ENCODE measurements at places on chromosomes 3 and 15. TPM values are rescaled to one million over a fixed set of nuclear protein-coding genes. Genes with fewer than 3 reads are reported as not detected.

- no peak for DNase-seq
These were observed 1.2 kb downstream of the ROBO2 start for GRCh38 chr3:77040926-77041722.

- peak; percentile 21 for DNase-seq
These were observed 665 bp downstream of the PIGB start for GRCh38 chr15:55319537-55320237.

DNA sequence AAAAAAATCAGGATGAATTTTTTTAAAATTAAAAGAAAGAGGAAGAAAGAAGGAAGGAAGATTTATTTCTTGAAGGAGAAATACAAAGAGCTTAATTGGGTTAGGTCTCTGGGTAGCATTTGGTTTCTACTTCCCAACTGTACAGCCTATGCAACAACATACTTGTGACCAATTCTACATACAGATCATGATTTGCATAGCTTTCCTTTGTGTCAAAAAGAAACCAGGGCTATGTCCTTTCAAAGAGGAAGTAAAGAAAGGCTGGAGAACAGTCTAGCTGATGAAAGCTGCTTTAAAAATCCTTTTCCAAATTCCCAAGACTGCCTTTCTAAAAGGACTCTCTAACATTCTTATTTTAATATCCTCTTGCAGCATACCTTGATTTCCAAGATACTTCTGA, 6.1 kb upstream of the HGD start:
- no peak for DNase-seq

GRCh38 chr3:50537421-50538129, 30.0 kb downstream of the C3orf18 start:
- DNase-seq = no peak

- DNase-seq = no peak
These were observed 633.6 kb upstream of the UBE2E2 start for GRCh38 chr3:22569570-22569969.

Gene FBXO40
- total RNA-seq = not detected

Gene FBLN2
- 26.6 TPM for total RNA-seq

Gene NAALADL2
- total RNA-seq = 10.1 TPM

Gene HIGD2B
- not detected for total RNA-seq

Gene CD86
- 4.6 TPM for total RNA-seq

Gene BTLA
- total RNA-seq = 0.82 TPM

All from transverse colon (tissue), 4 donors.